ENCODE measurements at places on chromosomes 13 and 19. TPM values are rescaled to one million over a fixed set of nuclear protein-coding genes. Genes with fewer than 3 reads are reported as not detected.

DNA sequence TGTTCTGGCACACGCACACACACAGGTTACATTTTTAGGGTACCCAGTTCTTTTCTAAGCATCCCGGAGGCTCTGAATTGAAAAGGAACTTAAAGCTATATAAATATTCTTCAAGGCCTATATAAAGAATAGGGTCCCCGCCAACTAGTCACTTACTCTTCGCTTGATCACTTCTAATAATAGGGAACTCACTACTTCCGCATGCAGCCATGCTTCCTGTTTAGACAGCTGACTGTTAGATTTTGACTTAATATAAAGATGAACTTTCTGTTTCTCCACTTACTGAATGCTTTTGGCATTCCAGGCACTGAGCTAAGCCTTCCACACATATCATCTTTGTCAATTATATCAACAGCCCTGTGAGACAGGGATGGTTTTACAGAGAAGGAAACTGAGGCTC is 259.6 kb downstream of the TSHZ3 start:
- H3K27me3 ChIP-seq, result no peaks in the 10 kb centered on the region
- H3K36me3 ChIP-seq, result no peaks in the 10 kb centered on the region
- no peak overlapping the region for H3K4me3 ChIP-seq
- H3K4me1 ChIP-seq, result no peaks in the 10 kb centered on the region

GRCh38 chr13:50318887-50319286 is 303.6 kb downstream of the KCNRG start:
- DNase-seq, result no peak
- H3K27ac ChIP-seq, result no peak overlapping the region
- H3K36me3 ChIP-seq, result no peaks in the 10 kb centered on the region

GRCh38 chr19:16263141-16263761 is 61.4 kb upstream of the KLF2 start:
- H3K27ac ChIP-seq, result no peak overlapping the region
- H3K36me3 ChIP-seq, result no peaks in the 10 kb centered on the region

GRCh38 chr19:18653853-18654252 is 17.0 kb downstream of the KLHL26 start:
- H3K27ac ChIP-seq, result no peak overlapping the region
- no peaks in the 10 kb centered on the region for H3K36me3 ChIP-seq
- H3K27me3 ChIP-seq, result no peaks in the 10 kb centered on the region
- peaks cover 65% of the 10 kb centered on the region for H3K4me1 ChIP-seq
- H3K4me3 ChIP-seq, result no peak overlapping the region

GRCh38 chr13:63680704-63681103 is 2265.1 kb upstream of the PCDH20 start:
- no peak for DNase-seq
- no peaks in the 10 kb centered on the region for H3K36me3 ChIP-seq
- H3K27me3 ChIP-seq, result no peaks in the 10 kb centered on the region
- H3K4me3 ChIP-seq, result no peak overlapping the region
- H3K27ac ChIP-seq, result no peak overlapping the region

- no peak overlapping the region for H3K27ac ChIP-seq
- no peak overlapping the region for H3K4me3 ChIP-seq
- H3K36me3 ChIP-seq, result peaks cover 6% of the 10 kb centered on the region
- H3K27me3 ChIP-seq, result no peaks in the 10 kb centered on the region
These were observed 6.1 kb downstream of the IL4I1 start for GRCh38 chr19:49890349-49891311.

- H3K4me1 ChIP-seq, result peaks cover 14% of the 10 kb centered on the region
- H3K36me3 ChIP-seq, result peaks cover 13% of the 10 kb centered on the region
- no peak overlapping the region for H3K27ac ChIP-seq
- no peaks in the 10 kb centered on the region for H3K27me3 ChIP-seq
These were observed 3.5 kb upstream of the RPS9 start for GRCh38 chr19:54197121-54197520.

Gene EDNRB
- total RNA-seq, result 75.9 TPM
